ENCODE measurements at places on chromosomes 1 and 21. TPM values are rescaled to one million over a fixed set of nuclear protein-coding genes. Genes with fewer than 3 reads are reported as not detected.

The BSDC1 gene
- 161 TPM for total RNA-seq

The F13B gene
- total RNA-seq, result not detected

DNA sequence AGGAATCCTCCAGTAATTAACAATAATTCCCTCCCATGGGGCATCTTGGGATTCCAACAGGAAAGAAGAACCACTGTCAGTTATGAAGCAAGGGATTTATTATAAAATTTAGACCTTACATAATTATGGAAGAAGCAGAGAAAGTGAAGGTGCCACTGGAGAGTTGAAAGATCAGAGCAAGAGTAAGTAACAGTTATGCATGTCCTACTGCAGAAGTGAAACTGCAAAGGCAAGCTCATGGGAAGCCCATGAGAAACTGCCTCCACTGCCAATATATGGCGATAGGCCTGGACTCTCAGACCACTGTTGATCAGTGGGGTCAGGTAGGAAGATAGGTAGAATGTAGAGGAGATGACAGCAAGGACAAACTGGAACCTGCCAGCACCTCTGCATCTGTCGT is 123.6 kb upstream of the ZNF648 start:
- H3K36me3 ChIP-seq, result no peaks in the 10 kb centered on the region
- no peak overlapping the region for H3K27ac ChIP-seq
- peaks cover 2% of the 10 kb centered on the region for H3K27me3 ChIP-seq
- no peak overlapping the region for H3K4me3 ChIP-seq
- no peaks in the 10 kb centered on the region for H3K4me1 ChIP-seq
- DNase-seq, result no peak

GRCh38 chr1:3680488-3681230 is 28.3 kb downstream of the TP73 start:
- DNase-seq, result peak; percentile 28
- H3K4me3 ChIP-seq, result no peak overlapping the region
- H3K27me3 ChIP-seq, result peaks cover 11% of the 10 kb centered on the region
- H3K4me1 ChIP-seq, result peaks cover 6% of the 10 kb centered on the region

GRCh38 chr1:160739098-160739511 is at the start of gene SLAMF7:
SLAMF7 (plus strand) TSS chr1:160739247; CDS start chr1:160739302, 55 bp downstream.
- no peaks in the 10 kb centered on the region for H3K27me3 ChIP-seq
- no peaks in the 10 kb centered on the region for H3K4me1 ChIP-seq
- H3K4me3 ChIP-seq, result no peak within 1 kb of the TSS
- H3K27ac ChIP-seq, result no peak within 1 kb of the TSS

DNA sequence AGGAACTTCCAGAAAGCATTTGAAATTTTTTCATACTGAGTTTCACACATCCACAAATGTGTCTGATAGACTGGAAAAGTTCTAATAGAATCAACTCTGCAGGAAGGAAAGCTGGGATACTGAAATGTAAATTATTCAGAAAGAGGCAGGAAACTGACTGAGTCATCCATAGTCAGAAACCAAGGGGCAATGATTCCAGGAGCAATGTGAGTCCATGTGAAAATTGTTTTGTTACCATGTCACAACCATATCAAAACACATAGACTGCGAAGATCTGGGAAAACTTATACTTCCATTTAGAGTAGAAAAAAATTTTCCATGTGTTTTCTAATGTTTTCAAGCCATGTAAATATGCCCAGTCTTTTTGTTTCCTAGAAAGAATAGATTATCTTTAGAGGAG is 142.3 kb upstream of the TMPRSS15 start:
- no peaks in the 10 kb centered on the region for H3K27me3 ChIP-seq
- H3K4me3 ChIP-seq, result no peak overlapping the region
- no peak for DNase-seq
- no peaks in the 10 kb centered on the region for H3K36me3 ChIP-seq

DNA sequence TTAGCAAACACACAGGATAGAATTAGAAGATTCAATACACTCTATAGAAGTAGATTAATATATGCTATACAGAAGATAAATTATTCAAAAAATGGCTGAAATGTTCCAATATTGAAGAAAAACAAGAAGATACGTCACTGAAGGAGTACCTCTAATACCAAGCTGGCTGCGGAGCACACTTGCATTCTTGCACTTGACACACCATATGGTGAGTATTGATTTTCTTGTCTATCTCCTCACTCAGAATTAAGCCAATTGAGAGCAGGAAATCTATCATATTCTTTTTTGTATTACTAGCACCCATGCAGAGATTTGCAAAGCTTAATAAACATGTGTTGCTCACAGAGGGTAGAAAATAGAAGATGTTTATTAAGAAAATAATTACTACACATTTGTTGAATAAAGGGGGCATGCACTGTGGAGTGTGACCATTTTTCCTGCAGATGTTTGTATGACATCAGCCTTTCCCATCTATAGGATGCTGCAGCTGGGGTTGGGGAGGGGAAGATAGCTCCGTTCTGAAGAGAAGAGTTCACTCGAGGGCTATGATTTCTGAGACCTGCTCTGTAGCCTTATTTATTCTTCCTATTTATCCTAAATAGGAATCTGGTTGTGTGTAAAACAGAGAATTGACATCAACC is 318.1 kb downstream of the HHIPL2 start:
- H3K4me1 ChIP-seq, result peaks cover 20% of the 10 kb centered on the region
- DNase-seq, result no peak
- H3K4me3 ChIP-seq, result no peak overlapping the region
- no peaks in the 10 kb centered on the region for H3K27me3 ChIP-seq

DNA sequence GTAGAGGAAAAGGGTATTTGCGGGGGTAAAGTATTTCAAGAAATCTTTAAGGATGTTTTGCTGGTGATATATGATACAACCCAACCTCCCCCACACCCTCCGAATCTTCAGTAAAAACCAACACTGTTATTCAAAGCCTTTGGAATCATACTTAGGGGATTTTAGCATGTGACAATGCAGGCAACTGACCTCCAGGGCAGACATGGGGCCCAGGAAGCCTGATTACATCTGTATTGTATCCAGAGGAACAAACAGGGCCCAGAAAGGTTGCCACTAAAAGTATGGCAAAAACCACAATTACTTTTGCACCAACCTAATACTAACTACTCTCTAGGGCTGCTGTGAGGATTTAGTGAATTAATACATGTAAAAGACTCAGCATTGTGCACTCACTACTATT is 43.9 kb upstream of the CNN3 start:
- no peak overlapping the region for H3K27ac ChIP-seq
- no peaks in the 10 kb centered on the region for H3K27me3 ChIP-seq
- H3K36me3 ChIP-seq, result no peaks in the 10 kb centered on the region

DNA sequence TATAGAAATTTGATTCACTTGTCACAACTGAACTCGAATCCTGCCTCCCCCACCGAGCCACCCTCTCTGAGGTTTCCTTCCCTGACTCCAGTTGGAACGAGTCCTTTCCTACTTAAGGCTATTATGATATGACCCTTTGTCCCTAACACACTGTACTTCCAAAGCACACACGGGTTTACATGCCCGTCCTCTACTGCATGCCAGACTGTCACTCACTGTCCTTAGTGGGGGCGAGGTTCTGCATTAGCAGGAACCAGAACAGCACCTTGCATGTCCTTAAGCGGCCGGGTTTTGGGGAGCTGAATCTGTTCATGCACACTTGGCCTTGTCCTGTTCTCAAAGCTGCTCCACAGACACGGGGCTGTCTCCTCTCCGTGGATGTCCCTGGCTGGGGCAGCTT is 164.6 kb upstream of the KCNJ6 start:
- H3K27ac ChIP-seq, result no peak overlapping the region
- H3K4me3 ChIP-seq, result no peak overlapping the region
- peaks cover 2% of the 10 kb centered on the region for H3K4me1 ChIP-seq
- DNase-seq, result no peak
